ENCODE measurements at places on chromosomes 16 and 17.
A peak's percentile ranks its signal among the peaks of the same experiment; 100 is the strongest.

- DNase-seq, result peak; percentile 67
Measured at GRCh38 chr16:87387942-87388817, 4.0 kb upstream of the MAP1LC3B start.

DNA sequence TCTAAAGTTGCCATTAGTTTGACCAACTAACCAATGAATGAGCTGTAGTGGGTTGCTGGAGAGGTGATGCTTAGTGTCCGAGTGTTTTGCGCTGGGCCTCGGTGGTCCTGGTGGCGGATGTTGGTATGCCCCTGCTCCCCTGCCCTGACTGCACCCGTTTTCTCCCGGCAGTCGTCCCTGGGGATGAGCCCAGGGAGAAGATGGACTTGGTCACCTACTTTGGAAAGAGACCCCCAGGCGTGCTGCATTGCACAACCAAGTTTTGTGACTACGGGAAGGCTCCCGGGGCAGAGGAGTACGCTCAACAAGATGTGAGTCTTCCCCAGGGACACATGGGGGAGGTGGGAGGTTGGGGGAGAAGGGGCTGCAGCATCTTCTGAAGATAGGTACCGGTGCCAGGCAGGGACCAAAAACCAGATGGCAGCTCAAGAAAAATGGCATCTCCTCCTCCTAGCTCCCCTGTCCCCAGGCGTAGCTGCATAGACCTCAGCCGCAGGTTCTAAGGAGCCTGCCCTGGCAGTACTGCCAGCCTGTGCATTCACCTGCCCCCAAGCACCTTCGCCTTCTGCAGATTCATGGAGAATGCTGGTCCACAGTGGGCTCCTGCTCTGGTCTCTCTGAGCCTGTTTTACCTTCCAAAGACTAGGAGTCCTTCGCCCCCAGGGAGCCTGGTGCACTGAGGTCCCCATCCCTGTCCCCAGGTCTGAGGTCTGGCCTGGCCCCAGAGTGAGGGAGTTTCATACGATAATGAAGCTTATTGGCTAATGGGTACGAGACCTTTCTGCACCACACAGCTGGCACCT lies 5.3 kb downstream of the CNP start:
- no peak for DNase-seq

GRCh38 chr17:40095351-40095943 lies 4.9 kb downstream of the NR1D1 start:
- no peak for DNase-seq

- DNase-seq, result no peak
Measured at GRCh38 chr16:50372611-50373344, 4.0 kb upstream of the BRD7 start.

GRCh38 chr17:51166987-51167931 lies 1.0 kb downstream of the NME2 start:
- DNase-seq, result no peak

DNA sequence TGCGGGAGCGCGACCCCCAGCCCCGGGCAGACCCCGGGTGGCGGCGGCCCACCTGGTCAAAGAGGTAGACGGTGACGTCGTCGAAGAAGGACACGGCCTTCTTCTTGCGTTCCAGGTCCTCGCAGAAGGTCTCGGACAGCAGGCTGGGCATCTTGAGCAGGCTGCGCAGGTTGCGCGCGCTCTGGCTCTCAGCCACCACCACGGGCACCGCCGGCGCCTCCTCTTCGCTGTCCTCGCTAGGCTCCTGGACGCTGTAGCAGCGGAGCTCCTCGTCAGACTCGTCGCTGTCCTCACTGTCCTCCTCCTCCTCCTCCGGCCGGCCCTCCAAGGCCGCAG lies 45.2 kb upstream of the PVALEF start:
- DNase-seq, result no peak

DNA sequence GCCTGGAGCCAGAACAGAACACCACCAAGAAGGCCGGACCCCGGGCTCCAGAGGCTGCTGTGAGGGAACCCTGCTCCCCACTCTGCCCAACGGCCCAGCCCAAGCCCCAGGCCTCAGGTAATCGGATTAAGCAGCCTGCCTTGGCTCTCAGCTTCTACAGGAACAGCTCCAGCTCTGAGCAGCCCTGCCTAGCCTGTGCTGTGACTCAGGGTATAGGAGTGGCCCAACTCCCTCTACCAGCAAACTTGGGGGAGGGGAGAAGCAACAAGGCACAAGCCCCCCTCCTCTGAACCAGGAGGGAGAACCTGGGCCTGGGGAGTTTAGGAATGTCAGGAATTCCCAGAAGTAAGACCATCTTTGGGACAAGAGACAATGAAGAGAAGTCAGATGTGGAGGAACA lies 849 bp upstream of the SOX15 start:
- DNase-seq, result no peak

- DNase-seq, result no peak
Measured at GRCh38 chr17:54172096-54172984, 349.6 kb downstream of the KIF2B start.

DNA sequence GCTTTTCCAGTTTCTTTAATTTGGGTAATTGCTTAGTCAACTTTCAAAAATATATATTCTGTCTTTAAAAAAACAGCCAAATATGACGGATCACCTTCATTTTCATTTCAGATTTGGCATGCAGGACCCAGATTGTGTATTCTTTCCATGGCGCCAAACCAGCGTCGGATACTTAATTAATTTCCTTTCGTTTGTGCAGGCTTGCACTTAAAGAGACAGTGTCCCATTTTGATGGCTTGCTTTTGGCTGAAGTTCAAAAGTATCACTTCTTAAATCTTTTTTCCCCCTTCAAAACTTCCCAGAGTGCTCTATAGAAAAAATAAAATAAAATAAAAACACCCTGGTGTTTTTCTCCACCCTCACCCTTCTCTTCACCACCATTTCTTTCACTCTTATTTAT lies 394.5 kb upstream of the SOX9 start:
- no peak for DNase-seq

GRCh38 chr17:33421933-33422332 lies 128.8 kb upstream of the ASIC2 start:
- DNase-seq, result no peak

DNA sequence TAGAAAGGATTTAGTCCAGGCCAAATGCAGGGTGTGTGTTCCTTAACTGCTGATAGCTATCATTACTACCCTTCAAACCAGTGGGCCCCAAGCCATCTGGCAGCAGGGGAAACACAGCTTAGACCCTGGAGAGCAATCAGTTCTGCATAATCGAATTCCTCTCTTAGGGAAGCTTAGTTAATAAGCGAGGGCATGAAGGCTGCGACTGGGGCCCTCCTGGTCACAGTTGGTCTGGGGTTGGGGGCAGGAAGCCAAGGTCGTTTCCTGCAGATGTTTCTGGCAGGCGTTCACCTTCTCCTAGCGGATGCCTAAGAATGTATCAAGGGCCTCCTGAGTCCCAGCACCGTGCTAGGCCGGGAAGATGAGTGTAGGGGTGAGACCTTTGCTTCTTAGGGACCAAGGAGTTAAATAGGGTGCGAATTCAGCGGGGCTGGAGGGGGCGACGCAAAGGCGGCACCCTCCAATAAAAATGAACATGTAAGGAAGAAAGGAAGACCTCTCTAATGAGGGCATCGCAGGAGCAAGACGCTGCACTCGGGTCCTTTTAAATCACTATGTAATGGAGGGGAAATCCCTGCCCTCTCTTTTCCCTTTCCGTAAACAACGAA lies 16.5 kb upstream of the EEF2K start:
- DNase-seq, result no peak

GRCh38 chr16:85438981-85439685 lies 174.0 kb upstream of the GSE1 start:
- no peak for DNase-seq

DNA sequence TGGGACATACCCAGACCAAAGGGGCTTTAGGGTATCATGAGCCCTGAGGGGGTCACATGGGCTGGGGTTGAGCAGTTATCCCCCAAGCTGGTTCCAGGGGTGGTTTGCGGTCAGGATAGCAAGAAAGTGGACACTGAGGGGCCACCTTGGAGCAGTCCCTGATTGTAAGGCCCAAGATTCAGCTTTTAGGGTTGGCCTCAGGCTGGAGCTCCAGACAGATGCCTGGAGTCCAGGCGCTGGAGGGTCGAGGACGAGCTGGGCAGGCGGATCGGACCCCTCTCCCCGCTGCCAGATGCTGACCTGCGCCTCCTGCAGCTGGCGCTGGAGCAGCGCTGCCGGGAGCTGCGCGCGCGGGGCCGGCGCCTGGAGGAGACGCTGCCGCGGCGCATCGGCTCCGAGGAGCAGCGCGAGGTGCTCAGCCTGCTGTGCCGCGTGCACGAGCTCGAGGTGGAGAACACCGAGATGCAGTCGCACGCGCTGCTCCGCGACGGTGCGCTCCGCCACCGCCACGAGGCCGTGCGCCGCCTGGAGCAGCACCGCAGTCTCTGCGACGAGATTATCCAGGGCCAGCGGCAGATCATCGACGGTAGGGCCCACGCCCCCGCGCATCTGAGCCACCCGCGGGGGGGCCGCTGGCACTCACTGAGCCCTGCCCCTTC lies 10.0 kb downstream of the BTBD17 start:
- no peak for DNase-seq
